ENCODE measurements at places on chromosomes 12 and 14. TPM values are rescaled to one million over a fixed set of nuclear protein-coding genes. Genes with fewer than 3 reads are reported as not detected.

DNA sequence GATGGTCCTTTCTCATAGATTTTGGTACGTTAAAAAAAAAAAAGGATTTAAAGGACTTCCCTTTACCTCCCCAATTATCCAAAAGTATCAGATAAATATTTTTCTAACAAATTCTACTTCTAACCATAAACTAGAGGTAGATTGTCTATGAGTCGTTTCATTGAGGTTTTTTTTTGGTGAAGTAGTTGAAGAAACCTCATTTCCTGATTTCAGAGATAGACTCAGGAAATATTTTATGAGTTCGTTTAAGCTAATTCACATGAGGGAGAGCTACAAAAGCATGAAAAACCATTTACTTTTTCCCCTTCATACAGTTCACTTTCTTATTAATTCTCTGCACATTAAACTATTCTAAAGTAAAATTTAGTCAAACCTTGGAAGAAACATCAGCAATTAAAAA lies 112.5 kb downstream of the RALGAPA1 start:
- DNase-seq: no peak

DNA sequence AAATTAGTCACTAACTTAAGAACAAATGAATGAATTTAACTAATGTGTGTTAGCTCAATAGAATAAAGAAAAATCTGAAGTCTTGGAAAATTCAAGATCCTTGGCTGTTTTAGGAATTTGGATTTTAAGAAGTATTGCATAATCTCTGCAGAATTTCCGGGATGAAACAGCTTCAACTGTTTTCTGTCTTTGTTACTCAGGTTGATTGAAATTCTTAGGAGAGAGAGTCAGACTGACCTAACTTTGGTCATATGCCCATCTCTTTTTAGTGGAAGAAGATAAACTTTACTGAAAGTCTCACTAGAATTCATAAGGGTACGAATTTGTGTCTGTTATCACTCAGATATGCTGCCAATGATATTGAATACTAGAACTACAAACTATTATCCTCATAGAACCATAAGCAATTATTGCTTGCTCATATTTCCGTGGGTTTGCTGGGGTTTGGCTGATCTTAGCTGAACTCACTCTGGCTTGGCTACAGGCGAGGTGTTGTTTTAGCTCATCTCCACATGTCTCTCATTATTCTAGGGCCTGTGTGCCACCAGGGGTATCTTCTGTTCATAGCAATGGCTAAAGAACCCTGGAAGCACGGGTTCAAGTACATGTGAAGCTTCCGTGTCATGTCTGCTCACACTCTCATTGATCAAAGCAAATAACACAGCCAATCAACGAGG lies 257.4 kb upstream of the NOVA1 start:
- DNase-seq: no peak

DNA sequence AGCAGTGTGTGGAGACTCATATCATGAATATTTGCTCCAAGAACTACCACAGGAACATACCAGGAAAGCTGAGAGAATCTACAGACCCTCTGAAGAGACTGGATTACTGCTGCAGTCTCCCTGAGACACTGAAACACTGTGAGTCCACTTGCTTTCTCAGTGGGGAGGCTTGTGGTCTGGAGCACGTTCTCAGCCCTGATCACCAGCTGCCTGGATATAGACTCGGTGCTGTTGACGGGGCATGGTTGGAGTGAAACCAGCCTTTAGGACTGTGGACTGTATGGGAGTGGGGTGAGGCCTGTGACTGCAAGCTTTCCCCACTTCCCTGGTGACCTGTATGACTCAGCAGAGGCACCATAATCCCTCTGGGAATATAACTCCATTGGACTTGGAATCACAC lies 525.8 kb upstream of the FBXO33 start:
- no peak for DNase-seq

DNA sequence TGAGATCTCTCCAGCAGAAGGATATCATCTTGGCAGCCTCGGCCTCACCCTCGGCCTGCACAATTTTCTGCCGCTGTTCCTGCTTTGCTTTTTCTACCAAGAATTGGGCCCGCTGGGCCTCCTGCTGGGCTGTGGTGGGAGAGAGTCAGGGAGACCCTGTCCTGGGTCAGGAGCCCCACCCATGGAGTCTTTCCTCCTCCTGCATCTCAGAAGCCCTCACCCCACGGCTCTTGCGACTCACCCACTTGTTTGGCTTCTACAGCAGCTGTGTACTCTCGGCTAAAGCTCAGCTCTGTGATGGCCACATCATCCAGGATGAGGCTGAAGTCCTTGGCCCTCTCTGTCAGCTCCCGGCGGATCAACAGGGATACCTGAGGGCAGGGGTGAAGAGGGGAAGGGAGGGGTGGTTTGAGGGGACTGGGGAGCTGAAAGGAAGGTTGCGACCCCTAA lies 2.8 kb downstream of the PHB2 start:
- DNase-seq: no peak

GRCh38 chr12:55548756-55549155 lies 646 bp upstream of the OR6C4 start:
- DNase-seq: no peak

TMEM253 gene
- polyA plus RNA-seq: 1.3 TPM

CCDC198 gene
- 473 TPM for polyA plus RNA-seq
